Activated CD4-positive, CD25-positive, alpha-beta regulatory T cell treated with anti-CD3 and anti-CD28 coated beads, Interleukin-2, amount 50 U/mL, for 72 hours (primary cell): ENCODE measurements at places on chromosomes 12 and 14.

- no peak for DNase-seq
Observed at GRCh38 chr14:101585211-101585610, 23.9 kb downstream of the DIO3 start.

DNA sequence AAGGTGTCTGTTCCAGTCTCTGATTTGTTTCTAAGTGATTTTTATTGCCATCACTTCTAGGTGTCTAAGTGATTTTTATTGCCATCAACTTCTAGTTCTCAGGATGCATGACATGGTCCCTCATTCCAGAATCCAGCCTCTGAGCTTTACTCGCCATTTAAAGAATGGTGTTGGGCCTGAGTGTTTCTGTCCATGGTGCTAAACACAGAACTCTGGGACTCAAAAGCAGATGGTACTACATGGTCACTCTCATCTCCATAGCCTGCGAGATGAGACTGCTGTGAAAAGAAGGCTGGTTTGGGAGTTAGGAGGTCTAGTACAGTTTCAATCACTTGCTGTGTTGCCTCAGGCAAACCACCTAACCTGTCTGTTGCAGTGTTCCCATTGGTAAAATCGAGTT is 276.6 kb downstream of the NRXN3 start:
- no peak for DNase-seq

DNA sequence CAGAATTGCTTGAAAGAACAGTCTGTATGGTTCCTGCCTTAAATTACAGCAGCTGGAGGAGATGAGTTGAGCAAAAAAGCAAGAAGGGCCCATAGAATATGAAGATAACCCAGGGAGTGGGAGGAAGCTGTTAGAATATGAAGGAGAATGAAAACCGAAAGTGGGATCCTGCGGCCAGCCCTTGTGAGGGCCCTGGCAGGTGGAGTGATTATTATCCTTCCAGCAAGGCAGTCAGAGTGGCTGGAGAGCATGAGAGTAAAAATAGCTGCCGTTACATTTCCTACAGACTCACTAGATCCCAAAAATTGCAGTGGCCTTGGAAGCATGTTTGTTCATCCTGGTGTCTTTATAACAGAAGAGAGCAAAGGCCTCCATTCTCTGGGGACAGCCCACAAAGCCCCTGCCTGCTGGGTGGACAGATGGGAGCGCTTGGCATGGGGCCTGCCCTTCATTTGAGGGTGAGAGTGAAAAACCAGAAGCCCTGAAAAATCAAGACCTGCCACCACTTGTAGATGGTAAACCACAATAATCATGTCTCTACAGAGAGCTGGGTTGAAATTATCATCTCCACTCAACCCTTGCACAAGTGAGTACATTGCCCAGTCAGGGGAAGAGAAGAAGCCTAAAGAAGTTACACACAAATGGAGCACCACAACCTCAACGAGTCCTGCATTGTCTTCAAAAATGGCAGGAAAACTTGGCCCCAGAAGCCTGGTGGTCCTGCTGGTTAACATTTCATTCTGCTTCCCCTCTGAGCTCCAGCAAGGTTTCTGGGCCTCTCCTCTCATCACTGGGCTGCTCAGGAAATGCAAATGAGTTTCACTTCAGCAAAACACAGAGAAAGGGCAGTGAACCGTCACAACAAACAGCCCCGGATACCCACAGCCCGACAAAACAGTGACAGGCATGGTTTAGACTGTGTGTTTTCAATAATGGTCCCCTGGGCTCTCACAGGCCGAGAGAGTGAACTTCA is 20.5 kb downstream of the ZDHHC22 start:
- DNase-seq = peak; percentile 52

DNA sequence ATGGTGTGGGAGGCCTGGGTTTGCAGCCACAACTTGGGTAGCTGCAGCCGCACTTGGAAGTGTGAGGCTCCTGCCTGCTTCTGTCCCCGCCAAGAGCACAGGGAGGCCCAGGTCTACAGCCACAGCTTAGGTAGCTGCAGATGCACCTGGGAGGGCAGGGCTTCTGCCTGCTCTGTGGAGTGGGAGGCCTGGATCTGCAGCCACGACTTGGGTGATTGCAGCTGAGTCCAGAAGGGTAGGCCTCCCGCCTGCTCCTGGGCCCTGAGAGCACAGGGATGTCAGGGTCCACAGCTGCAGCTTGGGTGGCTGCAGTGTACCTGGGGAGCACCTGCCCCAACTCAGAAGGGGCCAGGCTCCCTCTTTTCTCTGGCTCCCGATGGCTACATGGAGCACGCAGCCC is 287.3 kb downstream of the AEBP2 start:
- DNase-seq = no peak

- DNase-seq = no peak
Observed at GRCh38 chr14:32438517-32438916, 109.4 kb downstream of the AKAP6 start.

DNA sequence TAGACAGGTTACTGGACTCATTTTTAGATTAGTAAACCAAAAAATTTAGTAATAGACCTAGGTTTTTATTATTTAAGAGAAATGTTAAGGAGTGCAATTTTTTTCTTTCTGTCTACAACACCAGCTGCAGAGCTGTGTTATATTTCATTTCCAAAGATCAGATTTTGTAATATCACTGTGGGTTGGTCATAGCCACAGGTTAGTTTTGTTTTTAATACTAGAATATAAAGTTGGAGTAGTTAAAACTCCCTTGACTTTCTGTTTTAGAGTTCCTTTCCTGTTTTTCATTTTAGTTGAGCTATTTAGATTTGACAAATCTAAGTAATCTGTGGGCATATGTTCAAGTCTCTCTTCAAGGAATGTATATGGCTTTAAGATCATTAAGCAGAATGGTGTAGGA is 30.7 kb upstream of the GARIN2 start:
- DNase-seq = no peak

GRCh38 chr14:68780358-68781160 is 12.3 kb downstream of the ZFP36L1 start:
- no peak for DNase-seq

DNA sequence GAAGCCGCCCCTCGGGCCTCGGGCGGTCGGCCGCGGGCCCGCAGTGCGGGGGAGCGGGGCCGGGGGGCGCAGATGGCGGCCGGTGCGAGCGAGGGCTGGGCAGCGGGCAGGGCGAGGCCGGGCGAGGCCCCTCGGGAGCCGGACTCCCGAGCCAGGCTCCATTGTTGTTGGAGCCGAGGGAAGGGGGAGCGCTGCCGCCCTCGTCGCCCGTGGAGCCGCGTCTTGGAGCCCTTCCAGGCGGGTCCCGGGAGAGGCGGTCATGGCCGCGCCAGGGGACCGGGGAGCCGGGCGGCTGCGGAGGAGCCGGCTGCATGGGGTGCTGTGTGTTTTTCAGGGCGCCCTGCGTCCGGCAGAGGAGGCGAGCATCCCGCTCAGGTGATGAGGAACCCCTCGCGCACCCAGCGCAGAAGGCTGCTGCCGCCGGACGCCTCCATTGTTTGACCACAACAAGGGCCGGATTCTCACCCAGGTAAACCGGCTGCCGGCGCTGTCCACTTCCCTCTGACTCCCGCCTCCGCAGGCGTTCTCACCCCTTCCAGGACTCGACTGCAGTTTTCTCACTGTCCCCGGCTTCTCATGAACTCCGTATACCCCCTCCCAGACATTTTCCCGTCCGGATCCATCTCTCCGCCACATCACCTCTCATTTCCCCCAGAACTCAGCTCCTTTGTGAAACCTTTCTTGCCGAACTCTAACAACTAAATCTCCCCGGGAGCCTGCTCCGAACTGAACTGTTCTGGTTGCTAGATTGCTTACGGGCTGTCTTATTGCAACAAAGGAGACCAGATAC is 732 bp downstream of the ZNF664 start:
- peak; percentile 53 for DNase-seq

DNA sequence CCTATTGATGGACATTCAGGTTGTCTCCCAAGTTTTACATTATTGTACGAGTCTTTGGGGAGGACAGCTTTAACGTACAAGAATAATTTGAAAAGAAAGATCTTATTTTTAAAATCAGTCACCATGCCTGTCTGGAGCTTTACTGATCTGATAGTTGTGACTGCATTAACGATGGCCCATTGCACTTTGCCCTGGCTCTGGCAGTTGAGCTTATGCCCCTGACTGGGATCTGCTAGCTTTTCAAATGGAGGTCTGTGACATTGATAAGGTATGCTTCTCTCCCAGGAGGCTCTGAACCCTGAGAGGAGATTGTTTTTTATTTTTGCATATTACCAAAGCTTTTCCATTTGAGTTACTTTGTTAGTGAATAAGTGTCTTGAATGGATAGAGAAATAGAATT is 17.9 kb upstream of the RAB3IP start:
- no peak for DNase-seq

DNA sequence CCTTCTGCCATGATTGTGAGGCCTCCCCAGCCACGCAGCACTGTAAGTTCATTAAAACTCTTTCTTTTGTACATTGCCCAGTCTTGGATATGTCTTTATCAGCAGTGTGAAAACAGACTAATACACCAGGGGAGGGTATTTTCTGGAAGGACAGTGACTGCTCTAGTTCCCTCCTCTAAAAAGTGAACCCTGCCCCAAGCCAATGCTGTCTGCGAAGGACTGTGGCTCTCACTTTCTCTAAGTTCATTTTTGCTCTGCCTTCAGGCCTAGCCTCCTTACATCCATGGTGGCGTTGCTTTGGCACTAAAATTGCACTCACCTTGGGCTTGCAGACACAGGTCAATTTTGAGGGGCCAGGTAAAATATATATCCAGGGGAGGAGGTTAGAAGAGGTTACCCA is 323.0 kb downstream of the VRK1 start:
- no peak for DNase-seq

GRCh38 chr14:62436261-62436660 is 609.0 kb downstream of the KCNH5 start:
- DNase-seq = no peak

DNA sequence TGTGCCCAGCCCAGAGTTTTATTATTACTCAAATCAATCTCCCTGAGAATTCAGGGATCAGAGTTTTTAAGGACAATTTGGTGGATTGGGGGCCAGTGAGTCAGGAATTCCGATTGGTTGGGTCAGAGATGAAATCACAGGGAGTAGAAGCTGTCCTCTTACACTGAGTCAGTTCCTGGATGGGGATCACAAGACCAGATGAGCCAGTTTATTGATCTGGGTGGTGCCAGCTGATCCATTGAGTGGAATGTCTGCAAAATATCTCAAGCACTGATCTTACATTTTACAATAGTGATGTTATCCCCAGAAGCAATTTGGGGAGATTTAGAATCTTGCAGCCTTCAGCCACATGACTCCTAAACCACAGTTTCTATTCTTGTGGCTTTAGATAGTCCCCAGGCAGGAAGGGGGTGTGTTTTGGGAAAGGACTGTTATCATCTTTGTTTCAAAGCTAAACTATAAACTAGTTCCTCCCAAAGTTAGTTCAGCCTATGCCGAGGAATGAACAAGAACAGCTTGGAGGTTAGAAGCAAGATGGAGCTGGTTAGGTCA is 89.1 kb upstream of the CNOT2 start:
- no peak for DNase-seq
